ENCODE measurements at places on chromosomes 3 and 15.

- DNase-seq = no peak
Observed at GRCh38 chr3:151203051-151203420, at the start of gene GPR171. TSS of gene GPR171 (minus strand) at chr3:151203216. CDS start at chr3:151199386, 3,830 bp downstream.

GRCh38 chr15:90227816-90228772 is 5.6 kb downstream of the CIB1 start:
- no peak for DNase-seq

DNA sequence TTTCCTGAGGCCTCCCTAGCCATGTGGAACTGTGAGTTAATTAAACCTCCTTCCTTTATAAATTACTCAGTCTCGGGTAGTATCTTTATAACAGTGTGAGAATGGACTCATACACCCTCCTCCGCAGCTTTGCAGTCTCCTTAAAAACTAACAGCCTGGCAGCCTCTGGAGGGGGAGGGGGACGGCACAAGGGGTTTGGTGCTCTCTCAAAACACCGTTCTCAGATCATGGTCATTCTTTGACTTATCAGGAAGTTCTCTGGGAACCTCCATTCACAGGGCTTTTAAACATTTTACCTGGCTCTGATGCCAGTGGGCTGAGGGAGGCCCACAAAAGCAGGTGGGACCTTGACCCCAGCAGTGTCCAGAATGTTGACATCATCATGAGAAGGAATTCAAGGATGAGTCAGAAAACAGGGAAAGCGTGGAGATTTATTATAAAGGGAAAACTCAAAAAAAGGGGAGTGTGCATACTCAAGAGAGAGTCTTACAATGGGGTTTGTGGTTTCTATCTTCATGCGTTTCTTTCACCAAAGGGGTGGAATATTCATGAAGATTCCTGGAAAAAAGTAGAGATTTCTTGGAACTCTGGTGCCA is 43.9 kb downstream of the ONECUT1 start:
- no peak for DNase-seq

GRCh38 chr15:90015749-90016148 is 14.6 kb downstream of the ZNF710 start:
- no peak for DNase-seq

- DNase-seq = no peak
Observed at GRCh38 chr3:130459944-130460343, 57.0 kb upstream of the COL6A6 start.
